ENCODE measurements at places on chromosomes 6 and 20.
A peak's percentile ranks its signal among the peaks of the same experiment; 100 is the strongest.

- no peak for DNase-seq
These were observed 87.2 kb downstream of the ADAT2 start for GRCh38 chr6:143363299-143363698.

DNA sequence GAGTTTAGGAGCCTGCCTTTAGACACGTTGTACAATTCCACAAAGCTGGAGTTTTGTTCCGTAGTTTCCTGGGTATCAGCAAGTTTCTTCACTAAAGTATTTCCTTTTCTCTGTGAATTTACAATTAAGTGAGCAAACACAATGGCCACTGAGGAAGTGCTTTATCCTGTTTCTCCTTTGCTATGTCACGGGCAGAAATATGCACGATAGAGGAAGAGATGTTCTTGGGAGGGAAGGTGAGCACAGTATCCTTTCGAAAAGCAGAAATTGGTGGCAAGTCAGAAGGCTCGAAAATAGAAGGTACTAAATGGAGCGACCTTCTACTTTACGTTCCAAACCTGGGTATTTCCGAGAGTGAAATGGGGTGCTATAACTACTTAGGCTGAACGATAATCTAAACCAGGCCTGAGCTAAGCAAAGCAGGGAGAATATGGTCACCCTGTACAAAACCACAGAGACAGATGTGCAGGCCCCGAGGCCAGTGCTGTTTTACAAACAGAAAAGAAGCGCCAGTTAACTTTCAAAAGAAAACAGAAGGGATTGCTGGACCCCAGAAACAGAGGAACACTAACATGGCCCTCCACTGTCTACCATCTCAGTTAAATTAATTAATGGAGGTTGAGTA is 259.6 kb downstream of the TBC1D7 start:
- no peak for DNase-seq

DNA sequence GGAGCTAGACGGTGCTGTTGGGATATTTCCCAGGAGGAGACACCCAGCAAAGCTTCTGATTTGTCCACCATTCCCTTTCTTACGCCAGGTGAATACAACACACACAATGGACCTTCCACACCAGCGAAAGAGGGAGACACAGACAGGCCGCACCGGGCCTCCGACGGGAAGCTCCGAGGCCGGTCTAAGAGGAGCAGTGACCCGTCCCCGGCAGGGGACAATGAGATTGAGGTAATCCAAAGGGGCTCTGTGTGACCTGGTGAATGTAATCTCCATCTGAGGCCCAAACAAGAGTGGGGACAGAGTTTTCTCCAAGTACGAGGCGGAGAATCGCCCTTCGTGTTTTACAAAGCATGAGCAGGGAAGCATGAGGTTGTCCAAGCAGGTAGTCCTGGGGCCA is 194.5 kb downstream of the EYA2 start:
- no peak for DNase-seq

GRCh38 chr20:7333841-7334240 is 566.4 kb downstream of the BMP2 start:
- no peak for DNase-seq

GRCh38 chr6:162050579-162050978 is 677.0 kb downstream of the PRKN start:
- DNase-seq: no peak

GRCh38 chr6:125246566-125246965 is 55.2 kb downstream of the HDDC2 start:
- DNase-seq: no peak

DNA sequence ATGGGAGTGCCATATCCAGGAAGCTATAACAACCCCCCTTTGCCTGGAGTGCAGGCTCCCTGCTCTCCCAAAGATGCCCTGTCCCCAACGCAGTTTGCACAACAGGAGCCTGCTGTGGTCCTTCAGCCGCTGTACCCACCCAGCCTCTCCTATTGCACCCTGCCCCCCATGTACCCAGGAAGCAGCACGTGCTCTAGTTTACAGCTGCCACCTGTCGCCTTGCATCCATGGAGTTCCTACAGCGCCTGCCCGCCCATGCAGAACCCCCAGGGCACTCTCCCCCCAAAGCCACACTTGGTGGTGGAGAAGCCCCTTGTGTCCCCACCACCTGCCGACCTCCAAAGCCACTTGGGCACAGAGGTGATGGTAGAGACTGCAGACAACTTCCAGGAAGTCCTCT is 56.7 kb upstream of the TMEM181 start:
- no peak for DNase-seq

- no peak for DNase-seq
These were observed 137.4 kb upstream of the CDH4 start for GRCh38 chr20:61114493-61115175.

GRCh38 chr6:143294265-143294860 is 156.1 kb downstream of the ADAT2 start:
- no peak for DNase-seq

DNA sequence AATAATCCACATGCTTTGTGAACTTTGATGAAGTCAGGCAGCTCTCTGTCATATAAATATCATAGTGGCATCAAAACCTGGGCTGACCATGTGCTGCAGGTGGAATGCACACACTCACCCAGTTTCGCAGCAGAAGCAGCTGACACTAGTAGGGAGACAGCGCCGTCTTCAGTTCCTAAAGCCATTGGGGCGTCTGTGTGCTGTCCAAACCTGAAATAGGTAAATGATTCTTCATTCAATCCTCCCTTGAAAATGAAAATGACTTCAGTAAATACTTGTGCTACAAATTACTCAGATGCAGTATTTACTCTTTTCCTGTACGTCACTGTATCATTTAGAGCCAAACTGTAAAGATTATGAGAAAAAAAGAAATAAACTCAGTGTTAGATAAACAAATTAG is 127.5 kb downstream of the EYA4 start:
- no peak for DNase-seq

GRCh38 chr6:168417679-168418557 is 23.1 kb upstream of the SMOC2 start:
- DNase-seq: peak; percentile 53

GRCh38 chr6:26319405-26320128 is 45.4 kb upstream of the BTN3A2 start:
- peak; percentile 42 for DNase-seq

- DNase-seq: no peak
These were observed 1.1 kb downstream of the GNL1 start for GRCh38 chr6:30554962-30555815.

- DNase-seq: no peak
These were observed 31.8 kb downstream of the L3MBTL3 start for GRCh38 chr6:130050230-130050629.

- no peak for DNase-seq
These were observed 326.1 kb upstream of the CNR1 start for GRCh38 chr6:88492241-88492640.

DNA sequence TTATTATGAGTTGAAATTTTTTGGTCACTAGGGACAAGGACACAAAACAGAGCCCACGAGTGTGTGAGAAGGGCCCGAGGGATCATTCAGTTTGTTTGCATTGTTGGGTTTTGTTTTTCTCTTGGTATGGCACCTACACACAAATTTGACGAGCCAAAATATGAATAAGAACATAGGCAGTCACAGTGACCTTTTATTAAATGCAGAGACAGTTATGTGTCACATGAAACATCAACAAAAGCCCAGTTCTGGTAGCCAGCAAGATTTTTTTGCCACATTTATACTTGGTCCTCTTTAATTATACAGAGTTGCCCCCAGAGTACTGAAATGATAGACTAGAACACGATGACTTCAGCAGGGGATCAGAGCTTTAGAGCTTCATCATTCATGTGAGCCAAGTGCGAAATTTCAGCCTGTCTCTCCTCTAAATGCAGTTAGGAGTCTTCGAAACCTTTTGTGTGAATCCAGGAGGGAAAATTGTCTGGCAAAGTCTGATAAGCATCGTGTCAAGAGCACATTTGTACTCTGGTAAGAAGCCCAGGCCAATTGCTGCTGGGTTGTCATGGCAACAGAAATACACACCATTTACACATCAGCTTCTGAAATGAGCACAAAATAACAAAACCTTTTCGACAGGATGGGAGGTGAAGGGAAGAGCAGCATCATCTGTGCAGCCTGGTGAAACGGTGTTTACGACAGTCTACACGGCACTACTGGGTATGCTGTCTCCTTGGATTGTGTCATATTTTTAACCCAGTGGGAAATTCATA is 79.2 kb upstream of the RIPOR2 start:
- peak; percentile 70 for DNase-seq

DNA sequence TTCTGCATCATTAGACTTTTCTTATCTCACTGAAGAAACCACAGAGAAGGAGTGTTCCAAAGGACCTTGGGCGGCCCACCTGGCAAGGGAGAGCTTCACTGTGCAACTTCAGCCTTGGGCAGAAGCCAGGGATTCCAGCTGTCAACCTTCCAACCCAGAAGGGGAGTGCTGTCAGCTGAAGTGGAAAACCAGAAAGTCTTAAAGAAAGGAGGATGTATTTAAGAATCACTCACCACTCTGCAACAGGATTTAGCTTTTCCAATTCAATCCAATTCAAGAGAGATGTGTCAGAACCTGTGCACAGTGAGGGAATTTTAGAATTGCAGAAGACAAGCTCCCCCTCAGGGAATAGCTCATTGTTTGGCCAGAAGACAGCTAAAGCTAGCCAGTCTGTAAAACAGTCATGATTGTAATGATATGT is 553.7 kb downstream of the CD83 start:
- DNase-seq: peak; percentile 62

DNA sequence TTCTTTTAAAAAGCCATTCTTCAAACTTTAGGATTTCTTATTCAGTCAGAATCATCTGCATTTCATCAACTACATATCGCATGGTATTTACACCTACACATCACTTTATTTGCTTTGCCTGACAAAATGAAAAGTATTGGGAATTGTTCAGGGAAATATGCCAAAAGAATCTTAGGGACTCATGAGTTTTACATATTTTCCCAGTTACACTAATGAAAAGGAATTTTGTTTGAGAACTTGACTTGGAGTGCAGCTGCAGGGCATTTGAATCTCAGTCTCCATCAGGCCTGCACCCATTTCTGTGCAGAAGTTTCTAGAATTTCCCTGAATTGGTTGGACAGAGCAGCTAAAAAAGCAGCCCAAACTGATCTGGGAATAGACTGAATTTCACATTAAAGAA is 65.3 kb downstream of the MTHFD1L start:
- DNase-seq: peak; percentile 72

DNA sequence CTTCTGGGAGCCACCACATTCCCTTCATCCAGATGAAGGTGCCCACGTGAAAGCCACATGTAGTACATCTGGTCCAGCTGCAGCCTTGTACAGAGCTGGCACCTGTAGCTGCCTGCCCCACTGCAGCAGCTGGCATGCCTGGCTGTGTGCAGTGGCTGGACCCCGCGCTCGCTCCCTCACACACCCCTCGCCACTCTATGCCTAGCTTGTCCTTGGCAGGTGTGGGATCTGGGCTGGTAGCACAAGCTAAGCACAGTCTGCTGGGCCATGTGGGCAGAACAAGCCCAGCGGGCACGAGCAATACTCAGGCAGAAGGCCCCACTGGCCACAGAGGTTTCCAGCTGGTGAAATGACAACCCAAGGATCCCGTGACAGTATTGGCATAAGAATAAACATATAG is 199.4 kb upstream of the PRND start:
- no peak for DNase-seq

- no peak for DNase-seq
These were observed 93.4 kb downstream of the HIVEP2 start for GRCh38 chr6:142851601-142852000.

DNA sequence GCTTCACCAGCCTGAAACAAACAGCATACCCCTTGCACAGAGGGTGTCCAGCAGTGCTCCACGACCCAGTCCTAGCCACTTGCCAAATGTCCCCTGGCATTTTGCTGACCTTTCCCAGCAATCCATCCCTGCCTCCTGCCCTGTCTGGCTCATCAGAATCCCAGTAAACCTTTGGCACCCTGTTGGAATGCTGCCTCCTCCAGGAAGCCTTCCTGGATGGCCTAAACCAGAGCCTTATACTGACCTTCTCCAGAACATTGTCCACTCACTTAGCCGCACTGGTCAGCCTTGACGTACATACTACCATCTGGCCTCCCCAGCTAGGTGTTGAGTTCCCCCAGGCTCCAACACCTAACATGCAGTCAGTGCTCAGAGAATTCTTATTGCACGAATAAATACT is 2.0 kb upstream of the PACSIN1 start:
- no peak for DNase-seq

DNA sequence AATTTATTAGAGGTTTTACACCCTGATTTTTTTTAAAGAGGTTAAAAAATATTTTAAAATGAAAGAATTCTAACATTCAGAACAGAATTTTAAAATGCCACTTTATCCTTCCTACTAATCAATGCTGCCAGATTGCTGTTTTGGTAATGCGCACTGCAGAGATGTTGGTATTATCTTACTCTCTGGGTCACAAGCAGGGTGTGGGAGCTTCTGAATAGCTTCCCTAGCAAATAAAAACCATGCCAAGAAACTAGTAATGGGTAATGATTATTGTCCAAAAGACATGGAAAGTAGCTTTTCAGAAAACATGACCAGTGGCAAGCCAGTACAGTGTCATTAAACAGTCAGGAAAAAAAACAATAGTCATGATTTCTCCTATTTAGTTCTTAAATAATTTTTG is 205.4 kb downstream of the TPBG start:
- DNase-seq: no peak

DNA sequence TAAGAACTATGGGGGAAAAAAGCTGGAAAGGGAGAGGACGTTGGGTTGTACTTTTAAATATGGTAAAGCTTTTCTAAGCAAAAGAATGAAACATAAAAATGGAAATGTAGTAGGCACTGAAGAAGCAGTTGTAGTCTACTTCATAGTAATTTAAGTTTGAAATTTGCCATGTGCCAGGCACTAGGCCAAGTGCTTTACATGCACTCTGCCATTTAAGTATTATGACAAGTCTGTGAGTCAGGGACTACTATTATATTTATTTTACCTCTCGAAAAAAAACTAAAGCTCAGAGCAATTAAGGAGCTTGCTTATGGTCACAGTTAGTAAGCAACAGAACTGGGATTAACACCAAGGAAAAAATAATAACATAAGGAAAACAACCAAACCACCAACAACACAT is 257.8 kb downstream of the GMDS start:
- no peak for DNase-seq

GRCh38 chr20:56202493-56203077 is 45.9 kb upstream of the MC3R start:
- DNase-seq: peak; percentile 45

DNA sequence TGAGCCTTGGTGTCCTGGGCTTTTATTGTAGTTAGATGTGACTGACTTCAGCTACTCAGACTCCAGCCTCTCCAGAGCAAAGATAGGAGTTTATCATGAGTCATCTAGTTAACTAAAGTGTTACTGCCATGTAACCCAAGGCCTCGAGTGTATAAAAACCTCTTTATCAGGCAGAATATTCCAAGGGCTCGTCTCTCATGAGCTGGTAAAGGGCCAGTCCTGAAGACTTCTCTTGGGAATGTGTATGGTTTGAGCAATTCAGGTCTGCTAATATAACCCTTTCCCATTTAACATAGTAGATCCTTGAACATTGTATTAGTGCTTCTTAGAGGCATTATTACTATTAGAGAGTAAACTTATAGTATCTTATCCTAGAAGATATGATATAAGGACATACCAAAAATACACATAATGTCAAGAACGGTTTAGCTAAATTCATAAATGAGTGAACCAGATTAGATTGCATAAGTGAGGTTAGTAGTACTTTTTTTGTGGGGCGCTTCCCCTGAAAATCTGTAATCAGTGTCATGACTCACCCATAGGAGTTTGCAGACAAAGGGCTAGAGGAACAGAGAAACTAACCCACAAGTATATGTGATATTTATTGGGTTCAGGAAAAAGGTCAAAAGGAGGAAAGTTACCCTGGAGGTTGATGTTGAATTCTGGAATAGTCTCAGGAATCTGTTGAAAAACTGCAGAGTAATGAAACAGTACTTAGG is 16.0 kb downstream of the DSE start:
- no peak for DNase-seq

GRCh38 chr6:106856227-106856874 is 118.2 kb downstream of the CD24 start:
- DNase-seq: no peak

GRCh38 chr6:8269872-8270454 is 165.4 kb downstream of the SLC35B3 start:
- no peak for DNase-seq

All from eye (tissue), 1 donor.